Activated CD8-positive, alpha-beta memory T cell treated with anti-CD3 and anti-CD28 coated beads, Interleukin-2, amount 10 ng/mL, durations not matched to agents 7 days and 5 days (primary cell): ENCODE measurements at places on chromosomes 3 and 15. TPM values are rescaled to one million over a fixed set of nuclear protein-coding genes. Genes with fewer than 3 reads are reported as not detected.

EOGT gene
- 15.4 TPM for total RNA-seq

DCBLD2 gene
- 2.0 TPM for total RNA-seq

SI gene
- total RNA-seq: not detected

QTRT2 gene
- total RNA-seq: 32.8 TPM

WDR48 gene
- total RNA-seq: 25.7 TPM

- no peak for DNase-seq
These were observed 41.8 kb downstream of the IQCB1 start for GRCh38 chr3:121793078-121793477.

GRCh38 chr15:72554471-72555425, 80.6 kb downstream of the ARIH1 start:
- peak; percentile 60 for DNase-seq

- DNase-seq: no peak
These were observed 140.7 kb upstream of the ARPP21 start for GRCh38 chr3:35498506-35499210.

DNA sequence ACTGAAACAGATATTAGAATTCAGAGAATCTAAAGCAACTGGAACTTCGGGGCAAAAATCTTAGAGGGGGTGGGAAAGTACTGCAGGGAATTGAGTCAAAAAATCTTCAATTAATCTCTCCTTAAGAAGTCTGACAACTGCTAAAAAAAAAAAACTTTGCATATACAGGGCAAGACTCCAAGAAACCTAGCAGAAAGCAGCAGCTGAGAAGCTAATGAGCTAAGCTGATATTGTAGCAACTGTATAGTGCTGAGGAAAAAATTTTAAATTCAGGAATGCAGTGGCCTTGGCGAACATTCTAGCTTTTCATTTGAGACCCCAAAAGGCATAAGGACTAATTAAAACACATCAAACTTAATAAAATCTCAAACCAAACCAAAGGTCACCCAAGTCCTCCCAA, 113.6 kb downstream of the SCAPER start:
- no peak for DNase-seq

DNA sequence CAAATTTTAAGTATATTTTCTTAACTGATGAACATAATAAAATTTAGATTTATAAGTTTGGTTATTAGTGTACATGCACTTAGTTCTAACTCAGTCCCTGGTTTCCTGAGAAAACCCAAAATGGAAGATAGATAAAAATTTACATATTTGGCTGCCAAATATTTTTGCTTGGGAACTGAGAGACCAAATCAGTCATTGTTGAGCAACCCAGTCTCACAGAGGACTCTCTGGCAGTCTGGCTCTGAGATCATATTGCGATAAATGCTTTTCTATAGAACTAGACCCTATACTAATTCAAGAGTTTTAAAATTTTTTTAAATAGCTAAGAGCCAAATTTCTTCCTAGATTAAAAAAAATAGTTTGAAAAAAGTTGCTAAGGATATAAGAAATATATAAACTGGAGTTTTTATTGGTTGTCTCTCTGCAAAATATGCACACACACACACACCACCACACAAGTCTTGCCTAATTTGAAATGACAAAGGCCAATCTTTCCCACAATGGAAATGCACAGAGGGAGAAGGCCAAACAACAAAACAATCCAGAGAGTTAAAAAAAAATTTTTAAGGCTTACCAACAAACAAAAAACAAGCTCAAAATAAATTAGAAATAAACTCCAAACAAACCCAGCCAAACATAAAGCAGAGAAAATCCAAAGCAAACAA, 259.5 kb downstream of the MECOM start:
- no peak for DNase-seq

DNA sequence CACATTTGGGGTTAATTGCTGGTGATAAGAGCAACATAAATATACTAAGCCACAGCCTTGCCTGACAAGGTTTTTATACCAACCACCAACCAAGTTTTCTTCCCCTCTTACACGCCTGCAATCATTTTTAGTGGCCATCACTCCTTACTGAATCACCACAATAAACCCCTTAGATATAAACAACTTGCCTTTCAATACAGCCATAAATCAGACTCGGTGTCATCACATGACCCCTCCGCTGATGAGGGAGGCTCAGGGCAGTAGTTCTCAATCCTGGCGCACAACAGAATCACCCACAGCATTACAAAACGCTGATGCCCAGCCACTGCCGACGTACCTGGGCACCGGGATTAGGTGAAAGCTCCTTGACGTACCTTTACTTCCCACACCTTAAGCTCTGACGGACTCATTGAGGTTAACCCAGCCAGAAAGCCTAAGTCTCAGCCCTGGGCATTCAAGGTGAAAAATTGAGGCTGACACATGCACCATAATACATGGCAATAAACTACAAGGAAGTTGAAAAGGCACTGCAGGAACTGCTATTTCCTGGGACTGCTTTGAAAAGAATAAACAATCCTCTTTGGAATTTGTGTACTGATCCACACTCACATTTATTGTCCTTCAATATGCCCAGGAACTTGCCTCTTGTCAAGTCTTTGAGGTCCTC, 17.1 kb downstream of the ADCY5 start:
- DNase-seq: no peak

- peak; percentile 64 for DNase-seq
These were observed 474 bp downstream of the ATP2C1 start for GRCh38 chr3:130894130-130894985.

DNA sequence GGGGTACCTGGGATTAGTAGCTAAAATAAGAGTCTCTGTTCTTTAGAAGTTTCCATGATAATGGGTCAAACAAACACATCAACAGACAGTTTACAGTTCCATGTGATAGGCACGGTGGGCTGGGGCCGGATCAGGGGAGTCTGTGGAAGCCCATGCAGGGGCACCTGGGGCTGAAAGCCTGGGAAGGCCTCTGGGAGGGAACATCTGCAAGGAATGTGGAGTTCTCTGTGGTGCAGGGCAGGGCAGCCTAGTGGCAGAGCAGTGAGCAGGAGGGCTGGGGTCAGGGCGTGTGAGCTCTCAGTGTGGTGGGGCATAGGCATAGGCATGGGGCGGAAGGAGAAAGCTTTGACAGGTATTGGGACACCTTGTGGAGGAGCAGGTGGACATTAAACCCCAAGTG, 207.7 kb upstream of the TRIM42 start:
- DNase-seq: no peak

- DNase-seq: peak; percentile 57
These were observed 27.1 kb downstream of the CPN2 start for GRCh38 chr3:194323785-194324735.

DNA sequence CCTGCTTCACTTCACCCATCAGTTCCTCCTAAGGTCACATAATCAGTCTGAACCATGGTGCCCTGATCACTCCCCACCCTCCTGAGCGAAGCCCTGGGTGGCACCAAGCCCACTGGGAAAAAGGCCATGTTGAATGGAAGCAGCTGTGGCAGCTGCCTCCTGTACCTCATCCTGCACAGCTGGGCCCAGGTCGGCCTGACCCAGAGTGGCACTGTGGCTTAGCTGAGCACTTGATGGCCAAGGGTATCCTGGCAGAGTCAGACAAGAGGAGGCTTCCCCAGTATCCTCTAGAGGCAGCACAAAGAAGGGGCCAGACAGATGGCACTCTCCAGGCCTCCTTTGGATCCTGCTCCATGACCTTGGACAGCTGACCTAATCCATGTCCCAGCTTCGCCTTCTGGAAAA, 68.4 kb downstream of the TLE3 start:
- DNase-seq: no peak

DNA sequence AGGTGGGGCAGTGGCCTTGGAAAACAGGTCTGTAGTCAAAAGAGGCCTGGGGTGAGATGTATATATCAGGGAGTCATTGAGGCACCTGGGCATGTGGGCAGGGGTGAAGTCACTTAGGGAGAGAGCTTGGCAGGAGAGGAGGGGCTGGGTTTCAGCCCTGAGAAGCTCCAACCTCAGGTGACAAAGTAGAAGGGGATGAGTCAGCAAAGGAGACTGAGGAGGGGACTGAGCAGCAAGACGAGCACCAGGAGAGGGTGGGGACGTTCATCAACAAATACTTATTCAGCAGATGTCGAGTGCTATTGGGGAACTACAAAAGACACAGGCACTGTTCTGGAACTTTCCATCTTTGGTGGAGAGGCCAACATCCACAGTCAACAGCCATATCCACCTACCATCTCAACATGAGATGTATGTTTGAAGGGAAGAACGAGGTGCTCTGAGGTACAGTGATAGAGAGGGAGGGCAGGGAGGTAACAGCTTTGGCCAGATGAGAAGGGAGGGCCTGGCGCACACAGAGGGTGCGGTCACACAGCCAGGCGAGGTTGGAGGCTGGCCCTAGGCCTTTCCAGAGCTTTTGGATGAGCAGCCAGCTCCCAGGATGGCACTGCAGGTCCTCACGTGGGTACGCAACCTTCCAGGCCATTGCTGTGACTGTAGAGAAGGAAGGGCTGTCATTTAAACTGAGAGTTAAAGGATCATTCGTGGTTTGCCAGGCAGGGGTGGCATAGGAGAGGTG, 45.7 kb downstream of the GLDN start:
- DNase-seq: no peak

DNA sequence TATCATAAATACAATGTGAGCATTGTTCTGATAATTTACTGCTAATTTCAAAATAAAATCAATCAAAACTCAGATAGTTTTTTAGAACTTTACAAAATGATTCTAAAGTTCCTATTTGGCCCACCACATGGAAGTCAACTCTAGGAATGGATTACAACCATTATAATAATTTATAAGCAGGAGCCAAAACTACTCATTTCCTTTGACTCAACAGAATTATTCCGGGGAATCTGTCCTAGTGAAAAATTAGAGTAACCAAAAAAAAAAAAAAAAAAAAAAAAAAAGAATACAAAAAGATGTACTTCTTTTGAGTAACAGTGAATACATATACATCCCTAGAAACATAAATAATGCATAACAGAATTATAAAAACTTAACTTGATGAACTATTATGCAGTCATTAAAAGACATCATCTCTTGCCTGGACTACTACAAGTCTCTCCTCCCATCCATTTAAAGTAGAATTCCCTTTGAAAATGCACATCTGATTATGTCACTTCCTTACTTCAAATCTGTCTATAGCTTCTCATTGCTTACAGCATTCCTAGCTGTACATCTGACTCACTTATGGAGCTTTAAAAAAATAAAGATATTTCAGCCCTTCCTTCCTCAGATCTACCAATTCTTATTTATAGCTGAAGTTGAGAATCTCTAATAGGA, 43.4 kb downstream of the HDGFL3 start:
- DNase-seq: no peak

DNA sequence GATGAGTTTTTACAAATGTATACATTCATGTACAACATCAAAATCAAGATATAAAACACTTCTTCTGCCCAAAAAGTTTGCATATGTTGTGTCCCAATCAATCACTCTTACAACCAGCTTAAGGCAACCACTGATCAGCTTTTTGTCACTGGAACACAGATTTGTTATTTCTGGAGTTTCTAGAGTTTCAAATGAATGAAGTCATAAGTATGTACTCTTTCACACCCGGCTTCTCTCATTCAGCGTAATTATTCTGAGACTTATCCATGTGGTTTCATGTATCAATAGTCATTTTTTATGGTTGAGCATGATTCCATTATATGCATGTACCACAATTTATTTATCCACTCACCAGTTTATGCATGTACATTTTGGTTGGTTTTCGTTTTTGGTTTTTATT, 53.0 kb upstream of the CORO2B start:
- DNase-seq: no peak

DNA sequence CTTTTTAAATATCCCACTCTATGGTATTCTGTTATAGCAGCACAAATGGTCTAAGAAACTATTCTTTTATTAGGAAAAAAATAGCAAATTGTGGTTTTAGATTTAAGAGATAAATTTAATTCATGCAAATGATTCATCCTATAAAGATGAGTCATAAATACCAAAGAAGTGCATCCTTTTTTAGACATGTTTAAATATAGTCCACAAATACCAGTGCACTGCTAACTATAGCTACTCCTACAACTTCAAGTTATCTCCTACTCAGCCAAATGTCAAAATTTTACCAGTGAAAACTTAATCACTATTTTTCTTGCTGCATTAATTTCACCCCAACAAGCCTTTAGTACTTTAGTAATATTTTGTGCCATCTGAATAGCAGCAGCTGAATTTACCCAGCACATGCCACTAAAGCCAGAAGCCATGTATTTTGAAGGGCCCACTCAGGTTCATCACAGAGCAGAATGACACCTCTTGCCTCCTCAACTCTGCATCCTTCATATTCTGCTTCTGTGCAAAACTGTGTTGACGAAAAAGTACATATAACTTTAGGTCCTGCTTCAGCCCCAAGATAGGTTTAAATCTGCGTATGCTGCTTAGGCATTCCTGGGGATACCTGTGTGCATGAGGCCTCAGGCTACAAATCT, 24.9 kb downstream of the CX3CR1 start:
- DNase-seq: no peak

DNA sequence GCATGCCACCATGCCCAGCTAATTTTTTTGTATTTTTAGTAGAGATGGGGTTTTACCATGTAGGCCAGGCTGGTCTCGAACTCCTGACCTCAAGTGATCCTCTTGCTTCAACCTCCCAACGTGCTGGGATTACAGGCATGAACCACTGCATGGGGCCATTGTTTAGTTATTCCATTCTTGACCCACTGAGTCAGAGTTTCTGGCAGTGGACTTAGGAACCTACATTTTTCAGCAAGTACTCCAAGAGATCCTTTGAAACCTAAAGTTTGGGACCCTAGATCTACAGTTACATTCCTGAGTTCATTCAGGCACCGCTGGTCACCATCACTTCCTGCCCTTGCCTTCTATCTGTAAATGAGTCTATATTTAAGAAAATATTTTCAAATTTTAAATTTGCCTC, 1.4 kb upstream of the TNFSF10 start:
- DNase-seq: no peak

- peak; percentile 49 for DNase-seq
These were observed 1.0 kb downstream of the RFX7 start for GRCh38 chr15:56242576-56243162.

DNA sequence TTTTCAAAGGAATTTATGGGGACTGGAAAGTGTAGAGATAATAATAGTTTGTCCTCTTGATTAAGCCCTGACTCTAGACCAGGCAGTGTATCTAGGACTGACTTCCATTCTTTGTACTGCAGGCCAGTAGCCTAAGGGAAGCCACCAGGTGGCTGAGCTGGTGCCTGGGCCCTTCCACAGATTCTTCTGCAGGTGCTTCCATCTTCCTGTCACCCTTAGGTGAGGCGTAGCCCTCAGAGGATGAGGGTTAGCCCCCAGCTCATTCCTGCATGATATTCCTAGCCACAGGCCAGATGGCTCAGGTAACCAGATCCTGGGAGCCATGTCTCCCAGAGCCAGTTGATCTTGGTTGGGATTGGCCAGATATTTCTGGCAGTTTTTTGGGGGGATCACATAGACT, 169.0 kb upstream of the IL12A start:
- no peak for DNase-seq

GRCh38 chr3:181901626-181902025, 189.9 kb downstream of the SOX2 start:
- DNase-seq: no peak
